Mucosa of descending colon (tissue), 3 donors: ENCODE measurements at places on chromosomes 3 and 15. TPM values are rescaled to one million over a fixed set of nuclear protein-coding genes. Genes with fewer than 3 reads are reported as not detected.

GRCh38 chr15:51425517-51426040 is 84.1 kb downstream of the GLDN start:
- DNase-seq, result no peak

DNA sequence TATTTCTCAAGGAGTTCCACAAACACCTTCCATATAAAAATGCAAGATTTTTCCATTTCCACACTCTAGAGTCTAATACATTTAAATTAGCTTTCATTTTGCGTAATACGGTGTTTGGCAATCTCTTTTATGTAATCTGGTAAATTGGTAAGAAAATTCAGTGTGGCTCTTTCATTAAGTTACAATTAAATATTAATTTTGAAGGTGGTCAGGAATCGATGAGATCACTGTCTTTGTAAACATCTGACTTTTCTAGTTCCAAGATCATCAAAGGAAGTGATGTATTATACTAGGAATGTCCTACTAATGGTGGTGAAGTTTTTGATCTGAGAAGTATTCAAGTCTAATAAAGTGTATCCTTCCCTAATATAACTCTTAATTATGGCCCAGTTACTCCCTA is 1.1 kb upstream of the UTS2B start:
- no peak for DNase-seq

- DNase-seq, result no peak
Observed at GRCh38 chr3:45134758-45135521, 11.2 kb downstream of the CDCP1 start.

GRCh38 chr3:69613286-69613685 is 126.0 kb upstream of the MITF start:
- no peak for DNase-seq

GRCh38 chr3:113005611-113006010 is 14.8 kb downstream of the GTPBP8 start:
- DNase-seq, result no peak

- no peak for DNase-seq
Observed at GRCh38 chr3:40242216-40242615, 67.3 kb upstream of the EIF1B start.

DAZL gene
- not detected for total RNA-seq

PODXL2 gene
- 16.2 TPM for total RNA-seq

- DNase-seq, result no peak
Observed at GRCh38 chr3:155790272-155790925, 15.7 kb downstream of the C3orf33 start.

IQCF5 gene
- total RNA-seq, result not detected

DNA sequence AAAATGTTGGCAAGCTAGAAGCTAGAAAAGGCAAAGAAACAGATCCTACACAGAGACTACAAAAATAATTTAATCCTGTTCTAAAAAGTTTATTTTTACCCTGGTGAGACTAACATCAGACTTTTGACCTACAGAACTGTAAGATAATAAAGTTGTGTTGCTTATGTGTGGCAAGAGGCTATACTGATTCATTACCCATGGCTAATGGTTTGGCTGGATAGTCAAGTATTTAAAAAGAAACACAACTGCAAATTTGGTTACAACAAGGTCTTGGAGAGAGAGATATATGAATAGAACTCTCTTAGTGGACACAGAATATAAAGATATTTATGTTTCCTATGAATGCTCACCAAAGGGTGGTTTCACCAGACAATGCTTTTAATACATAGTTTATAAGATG is 364.2 kb upstream of the PLSCR5 start:
- no peak for DNase-seq

ACAP2 gene
- total RNA-seq, result 69.2 TPM

DNA sequence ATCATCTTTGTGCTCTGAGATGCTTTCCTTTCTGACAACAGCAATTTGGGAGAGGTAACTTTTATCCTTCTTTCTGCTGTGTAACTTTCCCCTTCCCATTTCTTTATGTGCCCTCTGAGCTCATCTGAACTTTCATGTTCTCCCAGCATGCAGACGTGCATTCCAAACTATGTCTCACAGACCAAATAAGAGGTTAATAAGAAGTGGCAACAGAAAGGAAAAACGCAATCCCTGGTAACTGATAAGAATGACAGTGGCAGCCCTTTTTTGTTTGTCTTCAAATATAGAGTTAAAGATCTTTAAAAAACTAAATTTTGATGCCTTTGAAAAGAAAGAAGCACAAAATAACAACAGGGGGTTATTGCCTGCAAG is 533.4 kb downstream of the FOXP1 start:
- DNase-seq, result no peak

DNA sequence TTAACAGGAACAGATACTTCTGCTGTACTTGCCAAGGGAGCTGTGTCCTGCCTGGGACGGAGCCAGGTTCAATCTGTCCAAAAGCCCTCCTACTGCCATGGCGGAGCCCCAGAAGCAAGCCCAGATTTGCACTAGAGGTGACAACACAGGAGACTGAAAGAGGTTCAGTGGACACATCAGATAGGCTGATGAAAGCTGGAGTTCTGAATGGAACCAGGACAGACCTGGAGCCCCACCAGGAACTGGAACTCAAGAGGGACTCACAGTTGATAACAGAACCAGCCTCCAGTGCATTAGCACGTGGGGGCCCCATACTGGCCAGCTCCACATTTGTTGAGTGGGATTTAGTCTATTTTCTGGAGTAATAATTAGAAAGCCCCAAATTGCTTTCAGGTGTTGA is 315.5 kb downstream of the ARRDC4 start:
- no peak for DNase-seq

DNA sequence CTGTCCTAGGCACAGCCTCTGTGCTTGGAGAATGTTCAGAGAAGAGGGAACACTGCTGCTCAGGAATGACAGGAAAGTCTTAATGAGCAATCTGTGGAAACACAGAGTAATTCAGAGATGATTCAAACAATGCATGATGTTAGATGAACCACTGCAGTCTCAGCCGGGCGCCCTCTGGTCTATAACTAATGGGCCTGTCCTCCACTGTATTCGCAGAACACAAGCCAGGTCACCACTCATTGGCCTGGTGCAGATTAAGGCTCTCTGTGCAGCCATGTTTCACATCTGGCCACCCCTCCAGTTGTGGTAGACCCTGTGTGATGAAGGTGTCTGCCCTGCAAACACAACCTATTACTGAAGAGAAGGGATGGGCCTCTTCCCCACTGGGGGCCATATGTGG is 281.7 kb upstream of the ROPN1 start:
- DNase-seq, result no peak
